ENCODE measurements at places on chromosomes 11 and 22.
A peak's percentile ranks its signal among the peaks of the same experiment; 100 is the strongest.

- DNase-seq: no peak
Measured at GRCh38 chr11:20373147-20373546, 9.6 kb downstream of the HTATIP2 start.

DNA sequence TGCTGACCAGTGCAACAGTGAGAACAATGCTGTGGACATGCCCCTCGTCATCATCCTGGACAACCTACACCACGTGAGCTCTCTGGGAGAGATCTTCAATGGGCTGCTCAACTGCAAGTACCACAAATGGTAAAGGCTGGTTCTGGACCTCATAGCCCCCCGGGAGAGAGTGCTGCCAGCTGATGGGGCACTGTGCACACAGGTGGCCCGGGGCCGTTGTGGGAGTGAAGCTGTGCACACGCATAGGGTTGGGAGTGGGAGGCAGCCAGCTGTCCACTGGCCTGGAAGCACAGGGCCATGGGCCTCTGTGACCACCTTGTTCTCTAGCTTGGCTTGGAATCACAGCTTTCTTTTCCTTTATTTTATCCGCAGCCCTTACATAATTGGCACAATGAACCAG is 57.0 kb downstream of the DBX1 start:
- no peak for DNase-seq

- no peak for DNase-seq
Measured at GRCh38 chr11:15826826-15827225, 529.5 kb downstream of the SOX6 start.

- no peak for DNase-seq
Measured at GRCh38 chr11:125168918-125169456, 4.4 kb downstream of the PKNOX2 start.

DNA sequence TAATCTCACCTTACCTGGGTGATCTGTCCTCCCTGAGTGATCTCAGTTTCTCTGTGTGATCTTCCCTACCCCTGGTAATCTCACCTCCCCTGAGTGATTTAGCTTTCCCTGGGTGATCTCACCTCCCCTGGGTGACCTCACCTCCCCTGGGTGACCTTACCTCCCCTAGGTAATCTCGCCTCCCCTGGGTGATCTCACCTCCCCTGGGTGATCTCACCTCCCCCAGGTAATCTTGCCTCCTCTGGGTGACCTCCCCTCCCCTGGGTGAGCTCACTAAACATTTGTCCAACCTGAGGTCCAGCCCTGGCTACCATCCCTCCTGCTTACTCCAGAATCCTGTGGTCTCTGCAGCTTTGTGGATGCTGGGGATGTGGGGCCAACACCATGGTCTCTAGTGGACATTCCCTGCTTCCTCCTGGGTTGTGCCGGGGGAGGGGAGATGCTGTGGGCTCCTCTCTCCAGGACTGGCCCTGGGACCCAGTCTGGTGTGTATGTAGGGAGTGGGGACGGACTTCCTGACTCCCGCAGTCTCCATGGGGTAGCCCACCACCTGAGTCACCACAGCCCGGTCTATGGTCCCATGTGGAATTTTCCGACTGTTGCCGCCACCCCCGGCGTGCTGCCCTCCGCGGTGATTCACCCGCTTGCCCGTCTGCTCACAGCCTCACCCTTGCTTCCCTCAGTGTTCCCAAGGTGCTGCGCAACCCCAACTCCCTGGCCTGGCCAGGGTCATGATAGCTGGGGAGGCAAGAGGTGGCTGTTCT is 9.9 kb downstream of the LSP1 start:
- DNase-seq: no peak

GRCh38 chr11:15851051-15851498 is 505.3 kb downstream of the SOX6 start:
- DNase-seq: no peak

GRCh38 chr11:118923721-118924587 is 1.8 kb downstream of the BCL9L start:
- DNase-seq: no peak

DNA sequence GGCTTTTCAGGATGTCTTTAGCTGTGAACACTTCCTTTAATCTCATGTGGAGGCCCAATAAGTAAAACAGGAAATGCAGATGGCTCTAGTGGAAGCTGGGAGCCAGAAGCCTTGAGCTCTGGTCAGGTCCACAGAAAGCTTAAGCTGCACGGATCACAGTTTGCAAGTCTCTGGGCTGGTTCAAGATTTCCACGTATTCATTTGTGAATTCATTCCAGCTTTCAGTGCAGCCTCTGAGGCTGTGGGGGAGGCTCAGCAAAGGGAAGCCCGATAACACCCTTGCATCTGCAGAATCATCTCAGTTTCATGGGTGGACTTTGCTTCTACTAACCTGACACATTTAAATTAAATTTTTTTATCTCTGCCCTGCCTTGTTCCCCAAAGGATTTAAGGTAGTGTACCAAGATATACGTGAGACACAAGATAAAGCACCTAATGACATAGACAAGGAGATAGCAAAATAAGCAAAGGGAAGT is 65.6 kb downstream of the ISX start:
- no peak for DNase-seq

DNA sequence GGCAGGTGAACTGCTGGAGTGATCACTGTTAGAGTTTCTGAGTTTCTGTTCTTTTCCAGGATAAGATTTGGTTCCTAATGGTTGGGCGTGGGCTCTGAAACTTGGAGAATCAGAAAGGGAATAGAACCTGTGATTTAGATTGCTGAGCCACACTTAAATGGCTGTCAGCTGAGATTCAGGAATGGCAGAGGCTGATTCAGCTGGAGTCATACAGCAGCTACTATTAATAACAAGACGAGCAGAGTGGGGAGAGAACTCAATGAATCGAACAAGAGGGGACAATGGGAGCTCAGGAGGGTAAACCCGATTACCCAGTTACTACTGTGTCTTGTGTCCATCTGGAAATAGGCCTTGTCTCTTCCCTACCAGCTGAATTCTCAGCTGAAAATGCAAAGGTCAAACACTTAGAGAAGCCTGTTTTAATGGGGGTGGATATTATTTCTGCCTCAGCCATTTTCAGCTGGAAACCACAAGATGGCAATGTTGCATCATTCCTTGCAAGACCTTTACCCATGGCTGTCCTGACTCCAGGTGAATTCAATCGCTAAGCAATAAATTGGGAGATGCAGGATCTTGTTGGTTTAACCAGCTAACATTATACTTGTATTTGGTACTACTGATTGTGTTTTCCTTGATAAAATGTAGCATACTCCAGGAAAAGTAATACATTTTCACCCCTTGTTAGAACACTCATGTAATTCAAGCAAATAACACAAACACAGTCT is 104.5 kb upstream of the RAG2 start:
- DNase-seq: no peak

GRCh38 chr11:103773059-103773458 is 263.4 kb upstream of the DDI1 start:
- DNase-seq: no peak

DNA sequence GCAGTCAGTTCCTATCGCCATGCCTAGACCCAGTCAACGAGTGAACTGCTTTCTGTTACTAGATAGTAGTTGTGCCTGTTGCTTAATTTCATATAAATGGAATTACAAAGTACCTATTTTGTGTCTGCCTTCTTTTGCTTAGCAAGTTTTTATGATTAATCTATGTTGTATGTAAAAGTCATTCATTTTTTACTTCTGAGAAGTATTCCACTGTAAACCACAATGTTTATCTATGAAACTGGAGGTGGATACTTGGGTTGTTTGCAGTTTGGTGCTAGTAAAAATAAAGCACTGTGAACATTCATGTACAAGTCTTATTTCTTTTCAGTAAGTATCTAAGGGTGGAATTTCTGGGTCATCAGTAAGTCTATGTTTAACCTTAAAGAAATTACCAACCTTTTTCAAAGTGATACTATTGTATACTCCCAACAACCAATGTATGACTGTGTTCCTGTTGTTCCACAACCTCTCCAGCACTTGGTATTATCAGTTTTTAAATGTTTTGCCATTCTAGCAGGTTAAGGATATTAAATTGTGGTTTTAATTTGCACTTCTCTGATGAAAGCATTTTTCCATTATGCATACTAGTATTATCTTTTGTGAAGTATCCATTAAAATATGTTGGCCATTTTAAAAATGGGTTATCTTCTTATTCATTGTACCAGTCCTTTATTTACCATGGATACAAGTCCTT is 68.2 kb downstream of the DNAJC24 start:
- DNase-seq: no peak

GRCh38 chr11:3171931-3172560 is 6.9 kb upstream of the OSBPL5 start:
- DNase-seq: no peak

DNA sequence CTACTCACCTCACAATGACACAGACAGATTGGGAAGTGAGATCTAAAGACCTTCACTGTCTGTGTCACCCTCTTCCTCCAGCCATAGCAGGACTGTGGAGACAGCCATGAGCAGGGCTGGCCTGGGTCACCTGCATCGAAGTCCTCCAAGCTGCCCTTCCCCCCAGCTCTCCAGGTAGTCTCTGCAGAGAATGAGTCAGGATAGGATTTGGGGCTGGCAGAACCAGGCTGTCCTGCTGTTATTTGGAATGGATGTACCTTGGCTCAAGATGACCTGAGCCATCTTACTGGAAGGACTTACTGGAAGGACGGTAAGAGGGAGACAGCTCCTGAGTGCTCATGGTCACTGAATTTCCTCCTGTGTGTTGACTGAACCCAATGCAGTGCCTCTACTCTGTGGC is 29.2 kb downstream of the GGTLC2 start:
- no peak for DNase-seq

DNA sequence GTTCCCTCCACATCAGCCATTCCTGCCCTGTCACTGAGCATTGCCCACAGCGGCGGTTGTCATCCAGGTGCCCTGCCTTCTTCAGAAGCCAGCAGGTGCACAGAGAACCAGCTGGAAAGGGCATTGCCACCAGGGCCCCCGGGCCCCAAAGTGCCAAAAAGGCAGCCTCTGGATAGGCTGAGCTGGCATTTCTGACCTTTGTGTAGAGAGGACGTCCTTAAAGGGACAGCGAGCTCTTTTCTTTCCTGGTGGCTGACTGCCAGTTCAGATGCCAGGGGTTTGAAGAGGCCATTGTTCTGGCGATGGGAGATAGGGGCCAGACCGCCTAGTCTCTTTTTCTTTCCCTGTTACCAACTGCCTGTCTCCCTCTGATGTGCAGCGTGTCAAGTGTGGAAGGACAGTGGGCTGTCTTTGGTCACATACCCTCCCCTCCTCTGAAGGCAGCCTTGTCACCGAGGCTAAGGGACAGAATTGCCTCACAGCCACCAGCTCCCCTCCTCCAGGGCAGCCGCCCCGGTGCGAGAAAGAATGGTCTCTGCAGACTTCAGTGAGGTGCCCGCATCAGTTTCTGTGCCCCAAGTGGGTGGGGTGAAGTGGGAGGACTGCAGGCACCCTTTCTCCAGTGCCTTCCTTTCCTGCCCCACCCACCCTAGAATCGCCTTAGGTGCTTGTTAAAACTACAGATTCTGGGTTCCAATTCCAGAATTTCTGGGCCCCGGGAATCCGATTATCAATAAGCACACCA is 109.6 kb downstream of the SCN3B start:
- no peak for DNase-seq

DNA sequence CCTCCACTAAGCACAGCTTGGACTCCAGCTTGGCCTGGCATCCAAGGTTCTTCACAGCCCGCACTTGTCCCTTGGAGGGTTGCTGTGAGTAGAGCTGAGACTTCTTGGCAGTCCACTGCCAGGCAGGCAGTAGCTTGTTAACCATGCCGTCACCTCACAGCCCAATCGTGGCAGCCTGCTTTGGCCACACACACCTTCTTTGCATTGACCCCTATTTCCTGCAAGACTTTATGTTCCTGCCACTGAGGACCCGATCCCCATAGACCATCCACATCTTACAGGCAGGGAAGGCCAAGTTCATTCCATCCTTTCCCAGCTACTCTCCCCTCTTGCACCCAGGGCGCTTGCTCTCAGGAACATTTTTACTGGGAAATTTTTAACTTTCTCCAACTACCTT is 2.5 kb upstream of the PYGM start:
- DNase-seq: no peak

DNA sequence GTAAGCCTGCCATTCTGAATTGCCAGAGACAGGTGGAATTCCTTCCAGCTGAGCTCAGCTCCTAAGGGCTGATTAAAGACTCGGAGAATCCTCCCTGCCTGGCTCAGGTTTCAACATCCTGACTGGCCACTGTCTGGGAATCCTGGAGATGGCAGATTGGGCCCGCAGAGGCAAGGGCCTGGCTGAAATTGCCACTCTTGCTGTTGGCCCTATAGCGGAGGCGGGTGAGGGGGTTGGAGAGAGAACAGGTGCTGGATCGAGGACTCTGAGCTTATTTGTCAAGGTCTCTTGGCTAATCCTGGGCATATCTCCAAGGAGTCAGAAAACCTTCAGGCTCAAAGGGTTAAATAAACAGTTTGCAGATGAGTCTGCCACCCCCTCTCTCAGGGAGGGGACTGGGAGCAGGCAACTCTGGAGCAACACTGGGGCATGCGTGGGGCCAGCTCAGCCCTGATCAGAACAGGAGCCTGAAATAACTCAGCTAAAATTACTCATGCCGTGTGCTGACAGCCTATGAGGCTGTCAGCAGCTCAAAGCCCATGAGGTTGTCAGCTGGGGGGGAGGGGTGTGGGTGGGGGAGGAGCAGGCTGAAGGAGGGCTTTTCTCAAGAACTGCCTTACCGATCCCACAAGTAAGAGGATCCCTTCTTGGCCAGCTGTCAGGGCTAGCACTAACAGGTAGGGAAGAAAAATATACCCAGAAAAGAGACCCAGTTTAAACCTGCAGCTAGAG is 14.7 kb upstream of the MFRP start:
- no peak for DNase-seq

DNA sequence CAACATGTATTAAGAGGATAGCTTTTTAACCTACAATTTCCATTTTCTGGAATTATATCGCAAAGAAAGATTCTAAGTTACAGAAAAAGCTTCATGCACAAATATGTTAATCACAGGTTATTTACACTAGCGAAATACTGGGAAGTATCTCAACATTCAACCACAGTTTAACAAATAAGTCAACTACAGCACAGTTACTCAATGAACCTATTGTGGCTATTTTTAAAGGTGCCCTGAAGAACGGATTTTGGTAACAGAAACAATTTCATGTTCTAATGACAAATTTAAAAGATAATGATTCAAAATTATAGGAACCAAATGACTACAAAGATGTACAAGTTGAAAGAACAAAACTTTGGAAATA is 51.2 kb downstream of the SYN3 start:
- no peak for DNase-seq

GRCh38 chr11:12219757-12220156 is 109.4 kb downstream of the MICAL2 start:
- no peak for DNase-seq

- no peak for DNase-seq
Measured at GRCh38 chr11:36009473-36009872, 65.6 kb downstream of the LDLRAD3 start.

- DNase-seq: peak; percentile 82
Measured at GRCh38 chr22:42581762-42582716, 28.3 kb downstream of the SERHL2 start.

All from activated CD4-positive, alpha-beta T cell treated with anti-CD3 and anti-CD28 coated beads, Interleukin-2, amount 50 U/mL, for 1 hour (primary cell).